Cerebellum (tissue), 4 donors: ENCODE measurements at places on chromosomes 2 and 18. TPM values are rescaled to one million over a fixed set of nuclear protein-coding genes. Genes with fewer than 3 reads are reported as not detected.

Gene GREB1L
- 66.2 TPM for total RNA-seq

DNA sequence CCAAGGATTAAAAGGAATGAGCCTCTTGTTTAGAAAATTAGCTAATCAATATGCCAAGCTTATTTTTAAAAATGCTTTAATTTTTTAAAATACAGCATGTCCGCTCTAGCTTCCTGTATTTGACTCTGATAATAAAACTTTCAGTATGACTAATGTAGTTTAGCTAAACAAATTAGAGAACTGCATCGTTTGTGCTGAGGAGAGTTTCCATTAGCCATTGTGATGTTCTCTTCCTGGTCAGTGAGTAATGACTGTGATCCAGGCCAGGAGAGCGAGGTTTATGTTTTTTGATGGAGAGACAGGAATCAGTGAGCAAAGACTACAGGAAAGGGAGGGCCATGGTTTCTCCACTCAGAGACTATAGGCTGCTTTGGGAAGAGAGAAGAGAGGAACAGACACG is 237.2 kb upstream of the ETAA1 start:
- DNase-seq, result no peak

Gene MAP3K19
- 3.1 TPM for total RNA-seq

GRCh38 chr2:144445196-144445595 is 74.7 kb downstream of the ZEB2 start:
- no peak for DNase-seq

Gene MTLN
- total RNA-seq, result 15.9 TPM

GRCh38 chr2:223746611-223747010 is 90.8 kb downstream of the AP1S3 start:
- DNase-seq, result no peak

GRCh38 chr2:144432921-144433320 is 87.0 kb downstream of the ZEB2 start:
- no peak for DNase-seq

Gene FAP
- total RNA-seq, result 24.0 TPM

Gene SPAST
- total RNA-seq, result 106 TPM

GRCh38 chr2:172284209-172284608 is 143.2 kb upstream of the ITGA6 start:
- DNase-seq, result no peak

DNA sequence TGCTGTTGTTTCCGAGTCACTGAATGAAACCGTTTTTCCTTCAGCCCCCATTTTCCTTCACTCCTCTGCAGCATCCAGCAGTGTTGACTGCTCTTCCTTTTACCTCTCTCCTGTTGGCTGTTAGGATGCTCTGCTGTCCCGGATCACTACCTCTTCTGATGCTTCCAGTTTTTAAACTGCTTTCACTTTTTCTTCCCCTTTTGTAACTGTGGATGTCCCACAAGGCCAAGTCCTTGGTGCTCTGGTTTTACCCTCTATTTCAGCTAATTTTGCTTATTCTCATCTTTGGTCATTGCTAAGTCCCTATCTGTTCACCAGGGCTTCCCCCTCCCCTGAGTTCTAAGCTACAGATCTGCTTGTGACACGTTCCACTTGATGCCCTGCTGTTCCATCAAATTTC is 39.4 kb upstream of the MAP4K3 start:
- no peak for DNase-seq

Gene DLGAP1
- 78.1 TPM for total RNA-seq

- DNase-seq, result no peak
These were observed 147.2 kb downstream of the TMEFF2 start for GRCh38 chr2:192047315-192048107.

DNA sequence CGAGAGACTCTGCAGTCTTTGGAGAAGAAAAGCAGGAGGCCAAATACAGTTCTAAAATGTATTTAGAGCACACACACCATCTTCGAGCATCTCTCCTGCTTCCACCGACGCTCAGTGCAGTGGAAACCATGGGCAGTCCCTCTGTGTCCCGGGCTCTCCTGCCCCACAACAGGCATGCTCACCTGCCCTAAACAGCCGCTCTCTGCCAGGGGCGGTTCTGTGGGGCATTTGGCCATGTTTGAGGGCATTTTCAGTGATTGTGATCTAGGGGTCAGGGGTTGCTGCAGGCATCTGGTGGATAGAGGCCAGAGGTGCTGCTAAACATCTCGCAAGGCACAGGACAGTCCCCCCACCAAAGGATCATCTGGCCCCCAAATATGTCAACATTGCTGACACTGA is 55.8 kb downstream of the EMX1 start:
- no peak for DNase-seq

Gene TXNDC2
- not detected for total RNA-seq

GRCh38 chr18:32261003-32261402 is 71.2 kb downstream of the MEP1B start:
- no peak for DNase-seq

Gene IL36RN
- total RNA-seq, result not detected

Gene SLC66A3
- total RNA-seq, result 9.7 TPM

Gene CSRNP3
- total RNA-seq, result 98.3 TPM
